ENCODE measurements at places on chromosomes 3 and 15.

GRCh38 chr3:38313695-38314094 lies 31.6 kb downstream of the SLC22A14 start:
- DNase-seq, result no peak

DNA sequence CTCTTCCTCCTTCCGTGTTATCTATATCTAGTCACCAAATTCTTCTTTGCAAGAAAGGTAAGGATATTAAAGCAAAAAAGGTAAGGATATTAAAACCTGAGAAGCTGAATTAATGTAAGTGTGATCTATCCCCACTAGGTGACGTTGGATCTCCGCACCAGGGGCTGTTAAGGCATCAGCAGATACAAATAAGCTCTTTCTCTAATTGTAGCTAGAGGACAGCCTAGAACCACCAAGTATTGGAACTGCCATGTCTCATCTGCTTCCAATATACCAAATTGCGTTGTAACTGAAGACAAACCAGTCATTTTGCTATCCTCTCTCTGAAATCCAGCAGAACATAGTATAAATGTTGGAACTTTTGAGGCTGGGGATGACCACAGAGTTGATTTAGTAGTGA lies 471.2 kb upstream of the TGFBR2 start:
- DNase-seq, result no peak

DNA sequence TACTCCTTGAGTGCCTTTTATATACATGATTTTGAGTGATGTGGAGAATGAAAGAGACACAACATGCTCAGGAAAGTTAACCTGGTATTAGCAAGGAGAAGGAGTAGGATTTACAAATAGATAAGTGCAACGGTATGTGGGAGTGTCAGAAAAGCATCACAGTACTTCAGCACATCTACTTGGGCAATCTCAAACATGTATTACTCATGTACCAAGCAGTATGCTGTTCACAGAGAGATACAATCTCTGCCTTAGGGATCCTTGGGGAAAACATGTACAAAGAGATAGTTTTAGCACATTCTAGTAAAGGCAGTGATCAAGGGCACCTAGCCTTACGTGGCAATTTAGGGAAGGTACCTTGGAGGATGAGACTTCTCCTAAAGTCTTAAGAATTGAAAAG lies 146.5 kb downstream of the FILIP1L start:
- no peak for DNase-seq

- DNase-seq, result no peak
These were observed 1.8 kb downstream of the CADM2 start for GRCh38 chr3:84960581-84960980.

DNA sequence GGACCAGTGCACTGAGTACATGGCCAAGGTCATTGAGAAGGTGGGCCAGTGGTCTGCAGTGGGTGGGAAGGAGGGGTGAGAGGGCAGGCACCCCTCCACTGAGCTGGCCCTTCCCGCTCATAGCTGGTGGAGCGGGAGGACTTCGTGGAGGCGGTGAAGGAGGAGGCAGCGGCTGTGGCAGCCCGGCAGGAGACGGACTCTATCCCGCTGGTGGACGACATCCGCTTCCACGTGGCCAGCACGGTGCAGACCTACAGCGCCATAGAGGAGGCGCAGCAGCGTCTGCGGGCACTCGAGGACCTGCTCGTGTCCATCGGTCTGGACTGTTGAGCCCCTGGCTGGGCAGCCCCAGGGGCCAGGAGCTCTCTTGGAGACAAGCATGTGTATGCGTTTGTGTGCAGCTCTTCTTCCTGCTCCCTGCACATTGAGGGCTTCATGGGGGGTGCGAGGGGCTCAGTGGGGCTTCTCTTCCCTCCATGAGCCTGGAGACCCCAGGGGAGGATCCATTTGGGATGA lies 7.5 kb downstream of the ABTB1 start:
- DNase-seq, result no peak

DNA sequence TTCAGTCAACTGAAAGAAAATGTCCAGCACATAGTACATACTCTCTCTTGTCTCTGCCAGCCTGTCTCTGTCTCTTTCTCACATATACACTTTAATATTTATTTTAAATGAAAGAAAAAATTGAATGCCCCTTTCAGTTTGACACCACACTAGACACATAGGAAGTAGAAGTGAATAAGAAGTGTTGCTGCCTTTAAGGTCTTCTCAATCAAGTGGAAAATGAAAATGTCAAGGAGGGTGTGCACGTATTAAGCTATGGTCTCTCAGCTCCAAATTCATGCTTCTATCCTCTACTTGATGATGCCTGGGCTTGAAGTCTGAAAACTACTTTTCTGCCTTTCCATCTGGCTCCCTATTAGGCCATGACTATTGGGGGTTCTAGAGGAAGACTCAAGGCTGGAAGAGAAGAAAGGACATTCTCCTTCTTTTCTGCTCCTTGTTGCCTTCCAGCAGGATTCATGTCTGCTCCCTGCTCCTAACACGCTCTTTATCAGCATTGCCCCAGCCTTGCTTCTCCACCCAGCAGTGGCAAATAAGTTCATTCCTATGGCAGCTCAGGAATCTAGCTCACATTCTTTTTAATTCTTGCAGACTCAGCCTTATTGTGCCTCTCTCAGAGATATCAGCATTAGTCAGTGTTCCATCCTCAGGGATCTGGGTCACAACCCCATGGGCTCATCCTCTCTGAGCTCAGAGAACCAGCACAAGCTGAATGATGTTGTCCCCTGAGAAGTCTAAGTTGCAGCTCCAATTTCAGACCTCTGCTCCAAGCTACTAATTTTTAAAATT lies 609.1 kb upstream of the GRM7 start:
- no peak for DNase-seq

GRCh38 chr3:155426524-155427230 lies 133.2 kb upstream of the STRIT1 start:
- no peak for DNase-seq

- no peak for DNase-seq
These were observed 899.2 kb downstream of the ROBO1 start for GRCh38 chr3:78868570-78868969.

DNA sequence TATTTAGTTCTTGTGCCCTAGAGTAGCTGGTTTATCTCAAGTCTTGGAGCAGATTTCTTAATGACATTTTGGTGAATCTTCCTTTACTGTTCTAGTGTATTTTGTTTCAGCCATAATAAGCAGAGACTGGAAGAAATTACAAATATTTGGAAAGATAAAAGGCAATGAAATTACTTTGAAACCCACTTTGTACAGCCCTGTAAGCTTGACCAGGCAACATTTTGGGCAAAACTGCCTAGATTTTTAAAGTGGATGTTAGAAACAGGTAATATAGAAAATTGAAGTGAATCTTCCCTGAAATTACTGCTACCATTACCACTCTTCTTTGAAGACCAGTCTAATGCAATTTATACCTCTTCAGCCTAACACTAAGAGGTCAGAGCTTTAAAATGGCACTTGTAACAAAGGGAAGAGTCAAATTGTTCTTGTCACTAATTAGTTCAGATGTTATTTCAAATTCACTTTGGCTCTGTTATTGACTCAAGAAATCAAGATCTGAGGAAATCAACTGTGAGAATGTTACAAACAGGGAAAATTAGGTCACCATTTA lies 589.4 kb downstream of the NLGN1 start:
- no peak for DNase-seq

DNA sequence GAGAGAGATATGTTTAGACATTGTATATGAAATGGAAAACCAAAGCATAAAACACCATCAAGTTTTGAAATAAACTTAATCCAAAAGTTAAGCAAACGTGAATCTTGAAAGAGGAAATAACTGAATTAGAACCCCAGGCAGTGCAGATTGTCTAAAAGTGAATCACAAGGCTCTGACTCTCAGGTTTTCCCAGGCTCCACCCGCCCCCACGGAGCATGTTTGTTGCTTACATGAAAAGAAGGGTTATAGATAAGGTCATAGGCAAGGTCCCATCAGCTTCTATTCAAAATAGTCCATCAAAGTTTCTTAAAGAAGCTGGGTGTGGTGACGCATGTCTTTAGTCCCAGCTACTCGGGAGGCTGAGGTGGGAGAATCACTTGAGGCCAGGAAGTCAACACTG lies 29.0 kb upstream of the SLMAP start:
- no peak for DNase-seq

DNA sequence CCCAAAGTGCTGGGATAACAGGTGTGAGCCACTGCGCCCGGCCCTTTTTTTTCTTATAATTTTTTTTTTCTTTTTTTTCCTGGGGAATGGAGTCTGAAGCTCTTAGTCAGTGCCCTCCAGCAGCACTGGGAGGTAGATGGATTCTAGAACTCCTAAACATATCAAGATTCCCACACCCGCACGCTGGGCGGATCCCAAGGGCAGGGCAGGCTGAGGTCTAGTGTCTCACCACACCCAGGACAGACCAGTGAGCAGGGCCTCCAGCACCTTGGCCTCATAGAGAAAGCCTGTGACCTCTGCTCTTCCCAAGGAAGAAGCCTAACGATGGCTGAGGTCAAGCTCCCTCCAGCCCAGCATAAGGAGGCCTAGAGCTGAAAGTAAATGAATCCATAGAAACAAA lies 153.7 kb upstream of the MEF2A start:
- DNase-seq, result no peak

All from SW 1271 (cell line).